ENCODE measurements at places on chromosomes 13 and 19. TPM values are rescaled to one million over a fixed set of nuclear protein-coding genes. Genes with fewer than 3 reads are reported as not detected.

DNA sequence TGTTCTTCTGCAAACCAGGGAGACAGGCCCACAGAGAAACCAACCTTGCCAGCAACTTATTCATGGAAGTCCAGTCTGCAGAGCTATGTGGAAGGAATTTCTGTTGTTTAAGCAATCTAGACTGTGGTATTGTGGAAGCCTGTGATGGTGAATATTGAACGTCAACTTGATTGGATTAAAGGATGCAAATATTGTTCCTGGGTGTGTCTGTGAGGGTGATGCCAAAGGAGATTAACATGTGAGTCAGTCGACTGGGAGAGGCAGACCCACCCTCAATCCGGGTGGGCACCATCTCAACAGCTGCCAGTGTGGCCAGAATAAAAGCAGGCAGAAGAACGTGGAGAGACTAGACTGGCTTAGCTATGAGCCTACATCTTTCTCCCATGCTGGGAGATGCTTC lies 606.0 kb downstream of the EFNB2 start:
- no peak for DNase-seq

- DNase-seq, result no peak
Observed at GRCh38 chr19:14565765-14566711, 5.8 kb downstream of the NDUFB7 start.

DNA sequence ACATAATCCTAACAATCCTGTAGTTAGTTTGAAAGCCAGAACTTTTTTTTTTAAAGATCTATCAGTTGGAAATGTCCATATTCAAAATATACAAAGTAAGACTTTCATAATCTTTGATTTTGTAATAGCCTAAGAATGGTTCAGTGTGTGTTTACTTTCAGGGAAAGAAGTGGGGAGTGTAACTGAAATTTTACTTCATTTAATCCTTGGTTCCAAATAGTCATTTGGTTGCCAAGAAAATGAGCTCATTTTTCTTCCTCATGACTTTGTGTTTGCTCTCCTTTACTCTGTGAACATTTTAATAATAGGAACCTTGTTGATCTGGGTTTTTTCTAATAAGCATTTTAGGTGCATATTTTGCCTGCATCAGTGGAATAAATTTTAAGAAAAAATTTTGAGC lies 278.8 kb downstream of the SLITRK6 start:
- DNase-seq, result no peak

DNA sequence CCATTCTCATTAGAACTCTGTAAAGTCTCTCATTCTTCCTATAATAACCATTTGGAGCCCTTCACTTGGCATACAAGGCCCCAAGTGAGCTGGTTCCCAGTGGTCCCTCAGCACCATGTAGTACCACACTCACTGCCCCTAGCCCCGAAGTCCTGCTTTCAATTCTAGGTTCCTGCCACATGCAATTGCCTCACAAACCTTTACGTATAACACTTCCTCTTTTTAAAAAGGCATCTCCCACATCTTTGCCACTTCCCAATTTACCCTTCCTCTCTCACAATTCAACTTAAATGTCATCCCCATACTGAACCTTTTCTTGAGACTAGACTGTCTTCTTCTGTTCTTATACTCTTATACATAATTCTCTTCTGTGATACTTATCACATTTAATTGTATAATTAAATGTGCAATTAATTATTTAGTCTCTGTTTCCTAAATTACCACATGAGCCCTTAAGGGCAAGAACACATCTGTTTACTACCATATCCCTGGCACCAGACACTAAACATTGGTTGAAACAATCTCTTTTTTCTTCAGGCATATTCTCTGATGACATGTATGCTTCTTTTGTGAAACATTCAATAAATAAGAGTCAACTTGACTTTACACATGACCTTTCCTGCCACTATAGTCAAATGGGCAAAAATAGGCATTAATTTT lies 304.0 kb downstream of the SPRY2 start:
- no peak for DNase-seq

DNA sequence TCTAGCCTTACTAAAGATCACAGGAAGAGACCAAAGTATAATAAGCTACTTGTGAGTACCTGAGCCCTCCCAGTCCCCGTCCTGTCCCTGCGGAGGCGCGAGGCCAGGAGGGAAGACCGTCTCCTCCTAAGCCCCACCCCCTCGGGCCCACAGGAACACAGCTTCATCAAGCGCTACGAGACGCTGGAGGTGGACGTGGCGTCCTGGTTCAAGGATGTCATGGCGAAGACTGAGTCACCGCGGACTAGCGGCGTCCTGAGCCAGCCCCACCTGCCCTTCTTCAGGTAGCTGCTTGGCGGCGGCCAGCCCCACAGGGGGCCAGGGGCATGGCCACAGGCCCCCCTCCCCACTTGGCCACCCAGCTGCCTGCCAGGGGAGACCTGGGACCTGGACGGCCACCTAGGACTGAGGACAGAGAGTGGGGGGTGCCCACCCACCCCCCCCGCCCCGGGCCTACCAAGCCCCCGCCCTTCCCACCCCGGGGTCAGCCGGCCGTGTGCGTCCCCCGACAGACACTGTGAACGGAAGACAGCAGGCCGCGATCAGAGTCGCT lies 2.4 kb upstream of the TGFBR3L start:
- DNase-seq, result no peak

GRCh38 chr19:40709817-40710216 lies 6.9 kb downstream of the COQ8B start:
- no peak for DNase-seq

DNA sequence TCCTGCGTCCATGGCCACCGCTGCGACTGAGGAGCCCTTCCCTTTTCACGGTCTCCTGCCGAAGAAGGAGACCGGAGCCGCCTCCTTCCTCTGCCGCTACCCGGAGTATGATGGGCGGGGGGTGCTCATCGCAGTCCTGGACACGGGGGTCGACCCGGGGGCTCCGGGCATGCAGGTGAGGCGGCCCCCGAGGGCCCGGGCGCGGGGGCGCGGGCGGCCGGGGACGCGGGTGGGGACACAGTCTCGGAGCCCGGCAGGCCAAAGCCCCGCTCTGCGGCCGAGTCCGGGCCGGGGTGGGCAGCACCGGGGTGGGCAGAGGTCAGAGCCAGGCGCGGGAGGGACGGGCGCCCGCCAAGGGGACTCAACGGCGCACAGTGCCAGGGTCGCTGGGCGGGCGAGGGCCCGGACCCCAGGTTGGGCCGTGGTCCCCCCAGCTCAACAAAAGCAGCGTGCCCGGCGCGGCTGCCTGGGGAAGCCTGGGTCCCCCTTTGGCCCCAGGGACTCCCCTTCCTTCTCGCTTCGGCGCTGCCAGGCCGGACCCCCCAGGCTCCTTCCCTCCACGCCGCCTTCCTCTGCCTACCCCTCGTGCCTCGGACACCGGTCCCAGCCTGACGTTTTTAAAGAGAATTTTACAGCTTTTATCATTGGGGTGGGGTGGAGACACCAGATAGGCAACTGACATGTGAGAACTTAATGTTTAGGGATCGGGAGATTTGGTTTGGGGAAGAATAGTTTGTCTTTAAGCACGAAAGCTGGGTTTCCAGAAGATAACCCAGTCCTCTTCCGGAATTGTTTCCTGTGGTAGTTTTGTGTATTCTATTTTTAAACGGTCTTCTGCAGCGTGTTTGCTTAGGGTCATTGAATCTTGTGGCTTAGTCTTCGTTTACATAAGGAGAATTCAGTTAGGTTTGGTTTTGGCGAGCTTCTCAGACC lies 509 bp downstream of the TPP2 start:
- DNase-seq, result peak; percentile 17

GRCh38 chr13:33310245-33311038 lies 24.9 kb upstream of the STARD13 start:
- no peak for DNase-seq

- DNase-seq, result no peak
Observed at GRCh38 chr19:10983026-10983425, 22.2 kb downstream of the SMARCA4 start.

DNA sequence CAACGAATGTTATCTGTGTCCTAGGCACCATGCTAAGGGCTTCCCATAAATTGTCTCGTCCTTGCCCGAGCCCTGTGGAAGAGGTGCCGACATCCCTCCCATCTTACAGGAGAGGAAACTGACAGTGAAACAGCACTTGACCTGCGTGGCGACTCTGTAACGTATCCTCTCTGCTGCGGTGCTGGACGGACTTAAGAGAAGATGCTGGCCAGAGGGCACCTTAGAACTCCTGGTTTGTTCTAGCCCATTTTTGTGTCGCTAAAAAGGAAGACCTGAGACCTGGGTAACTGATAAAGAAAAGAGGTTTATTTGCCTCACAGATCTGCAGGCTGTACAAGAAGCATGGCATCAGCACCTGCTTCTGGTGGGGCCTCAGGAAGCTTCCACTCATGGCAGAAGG lies 68.6 kb downstream of the KCTD15 start:
- no peak for DNase-seq

- no peak for DNase-seq
Observed at GRCh38 chr19:57712222-57712621, 3.2 kb upstream of the ZNF154 start.

- no peak for DNase-seq
Observed at GRCh38 chr13:22736768-22737092, 444.0 kb upstream of the SGCG start.

- no peak for DNase-seq
Observed at GRCh38 chr19:3570606-3571011, 2.1 kb upstream of the HMG20B start.

- no peak for DNase-seq
Observed at GRCh38 chr19:38025909-38026307, 118.9 kb downstream of the SIPA1L3 start.

DNA sequence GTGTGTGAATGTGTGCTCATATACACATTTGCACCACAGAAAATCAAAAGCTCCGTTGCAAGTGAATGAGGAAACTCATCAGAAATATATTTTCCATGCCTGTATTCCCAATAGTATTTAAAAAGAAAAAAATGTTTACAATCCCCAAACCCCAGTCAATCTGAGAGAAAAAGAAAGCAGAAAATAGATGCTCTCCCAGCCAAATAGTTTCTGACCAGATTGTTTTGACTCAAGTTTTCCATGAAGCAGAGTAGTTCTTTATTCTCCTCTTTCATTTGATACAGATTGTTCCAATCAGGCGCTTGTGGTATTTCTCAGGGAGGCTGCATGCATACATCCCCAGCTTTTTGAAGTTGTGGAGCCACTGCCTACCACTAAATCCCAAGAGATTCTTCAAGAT lies 110.6 kb downstream of the STARD13 start:
- DNase-seq, result no peak

The LIM2 gene
- total RNA-seq, result not detected

The IL4I1 gene
- 0.12 TPM for total RNA-seq

The SLC1A6 gene
- total RNA-seq, result 8.2 TPM

The MAP3K10 gene
- 30.3 TPM for total RNA-seq

The DCT gene
- 0.43 TPM for total RNA-seq

The PRODH2 gene
- total RNA-seq, result not detected

The SLITRK5 gene
- 5.3 TPM for total RNA-seq

The ZNF441 gene
- total RNA-seq, result 3.9 TPM

The KL gene
- total RNA-seq, result 0.12 TPM

All from neural crest cell (in vitro differentiated cells).